ENCODE measurements at places on chromosomes 4 and X.

- DNase-seq: no peak
Measured at GRCh38 chr4:152197211-152197610, 338.7 kb downstream of the FBXW7 start.

GRCh38 chr4:80054375-80054774 lies 18.7 kb downstream of the ANTXR2 start:
- no peak for DNase-seq

- no peak for DNase-seq
Measured at GRCh38 chrX:151713849-151714248, 2.0 kb upstream of the FATE1 start.

DNA sequence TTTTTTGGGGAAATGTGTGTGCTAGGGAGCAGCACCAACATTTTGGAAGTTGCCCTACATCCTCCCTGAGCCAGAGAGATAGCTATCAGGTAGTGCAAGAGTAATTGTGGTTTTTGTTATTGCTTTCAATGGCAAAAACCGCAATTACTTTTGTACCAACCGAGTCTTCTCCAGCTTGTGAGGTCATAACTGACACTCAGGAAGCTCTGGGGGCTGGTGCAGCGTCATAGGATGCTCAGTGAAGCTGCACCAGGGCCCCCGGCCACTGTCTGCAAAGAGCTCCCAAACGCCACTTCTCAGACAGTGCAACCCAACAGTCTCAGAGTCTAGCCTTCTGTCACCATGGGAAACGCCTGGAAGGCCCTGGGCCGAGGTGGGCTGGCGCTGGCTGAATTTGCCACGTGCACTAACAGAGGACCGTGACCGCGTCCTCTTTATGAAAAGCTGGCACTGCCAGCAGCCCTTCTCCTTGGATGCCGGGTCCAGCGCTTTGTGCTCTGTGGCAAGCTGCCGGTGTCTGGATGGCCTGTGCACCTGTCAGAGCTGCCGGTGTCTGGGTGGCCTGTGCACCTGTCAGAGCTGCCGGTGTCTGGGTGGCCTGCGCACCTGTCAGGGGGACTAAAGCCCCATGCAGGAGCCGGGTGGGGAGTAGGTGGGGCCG lies 19.4 kb downstream of the SH3TC1 start:
- no peak for DNase-seq

DNA sequence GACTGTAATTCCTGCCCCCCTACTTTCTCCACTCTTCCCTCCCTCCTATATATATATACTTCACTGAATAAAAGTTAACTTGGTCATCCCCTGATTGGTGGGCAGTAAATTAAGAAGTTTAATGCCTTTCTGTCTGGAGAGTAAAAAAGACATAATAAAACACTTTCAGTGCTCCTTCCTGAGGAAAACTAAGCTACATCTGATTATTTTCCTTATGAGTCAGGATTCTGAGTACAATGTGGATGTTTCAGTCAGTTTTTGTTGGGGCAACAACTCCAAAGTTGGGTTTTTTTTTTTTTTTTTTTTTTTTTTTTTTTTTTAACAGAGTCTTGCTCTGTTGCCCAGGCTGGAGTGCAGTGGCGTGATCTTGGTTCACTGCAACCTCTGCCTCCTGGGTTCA lies 22.0 kb upstream of the SUPT20HL2 start:
- DNase-seq: no peak

GRCh38 chr4:186704057-186704456 lies 19.6 kb downstream of the FAT1 start:
- DNase-seq: no peak

- no peak for DNase-seq
Measured at GRCh38 chr4:24896056-24896455, 16.8 kb downstream of the CCDC149 start.

DNA sequence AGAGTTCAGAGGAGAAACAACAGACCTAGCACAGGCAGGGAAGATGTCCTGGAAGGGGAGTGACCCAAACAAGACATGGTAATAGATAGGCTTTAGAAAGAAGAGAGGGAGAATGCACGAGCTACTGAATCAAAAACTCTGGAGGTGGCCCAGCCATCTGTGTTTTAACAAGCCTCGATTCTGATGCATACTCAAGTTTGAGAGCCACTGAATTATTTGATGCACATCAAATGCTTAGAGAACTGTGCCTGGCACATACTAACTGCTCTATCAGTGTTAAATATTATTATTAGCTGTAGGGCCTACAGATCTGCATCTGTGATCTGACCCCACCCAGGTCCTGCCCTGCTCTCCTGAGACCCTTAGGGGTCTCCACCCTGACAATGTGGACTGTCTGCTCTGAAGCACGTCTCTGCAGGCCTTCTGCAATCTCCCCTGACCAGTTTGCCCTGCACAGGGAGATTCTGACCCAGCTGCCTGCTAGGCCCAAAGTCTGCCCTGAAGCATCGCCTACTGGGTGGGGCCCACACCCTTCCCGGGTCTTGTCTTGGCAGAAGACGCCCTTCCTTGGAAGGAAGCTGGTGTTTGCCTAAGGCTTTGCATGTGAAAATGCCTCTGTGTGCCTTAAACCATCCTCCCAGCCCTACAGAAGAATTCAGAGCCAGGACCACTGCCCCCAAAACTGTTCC lies 201.5 kb upstream of the KLF3 start:
- no peak for DNase-seq

GRCh38 chrX:133979641-133980230 lies 5.7 kb downstream of the GPC3 start:
- no peak for DNase-seq

DNA sequence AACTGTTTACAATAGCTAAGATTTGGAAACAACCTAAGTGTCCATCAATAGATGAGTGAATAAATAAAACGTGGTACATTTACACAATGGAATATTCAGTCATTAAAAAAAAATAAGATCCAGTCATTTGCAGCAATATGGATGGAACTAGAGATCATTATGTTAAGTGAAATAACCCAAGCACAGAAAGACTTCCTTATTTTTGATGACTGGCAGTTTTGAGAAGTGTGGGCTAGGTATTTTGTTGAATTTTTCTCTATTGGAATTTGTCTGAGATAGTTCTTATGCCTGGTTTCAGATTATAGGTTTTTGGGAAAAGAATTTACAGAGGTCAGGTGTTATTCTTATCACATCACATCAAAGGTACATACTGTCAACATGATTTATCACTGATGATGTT lies 293.8 kb upstream of the ARSJ start:
- no peak for DNase-seq

GRCh38 chr4:153064571-153064970 lies 128.4 kb downstream of the FHDC1 start:
- no peak for DNase-seq

- DNase-seq: no peak
Measured at GRCh38 chrX:43743100-43743822, 87.2 kb downstream of the MAOA start.

GRCh38 chr4:170491981-170492380 lies 402.2 kb upstream of the AADAT start:
- DNase-seq: no peak

DNA sequence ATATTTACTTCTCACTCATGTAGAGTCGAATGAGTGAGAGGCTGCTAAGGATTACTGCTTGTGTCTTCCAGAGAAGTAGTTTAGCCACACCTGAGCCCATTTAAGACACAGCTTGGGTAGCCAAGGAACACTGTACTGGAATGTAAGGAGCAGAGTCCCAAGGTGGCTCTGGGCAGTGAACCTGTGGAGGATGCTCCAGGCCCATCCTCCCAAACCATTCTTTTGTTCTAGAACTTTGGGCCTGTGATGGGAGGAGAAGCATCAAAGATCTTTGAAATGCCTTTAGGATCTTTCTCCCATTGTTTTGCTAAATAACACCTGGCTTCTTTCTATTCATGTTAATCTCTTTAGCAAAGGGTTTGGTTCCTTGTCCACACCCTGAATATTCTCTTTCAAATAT lies 162.2 kb downstream of the KLHL4 start:
- no peak for DNase-seq

DNA sequence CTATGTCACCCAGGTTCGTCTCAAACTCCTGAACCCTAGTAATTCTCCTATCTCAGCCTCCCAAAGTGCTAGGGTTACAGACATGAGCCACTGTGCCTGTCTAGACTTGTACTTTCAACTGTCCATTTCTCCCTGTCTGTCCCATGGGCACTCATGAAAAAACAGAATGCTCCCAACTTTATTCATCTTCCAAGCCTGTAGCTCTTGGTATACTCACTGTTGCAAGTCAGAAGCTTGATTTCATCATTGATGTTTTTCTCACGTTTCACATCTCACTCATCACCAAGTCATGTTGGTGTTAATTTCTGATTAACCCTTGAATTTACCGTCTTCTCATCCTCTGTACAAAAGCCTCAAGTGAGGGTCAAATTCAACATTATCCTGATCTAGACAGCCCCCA lies 7.3 kb upstream of the SRP72 start:
- no peak for DNase-seq

DNA sequence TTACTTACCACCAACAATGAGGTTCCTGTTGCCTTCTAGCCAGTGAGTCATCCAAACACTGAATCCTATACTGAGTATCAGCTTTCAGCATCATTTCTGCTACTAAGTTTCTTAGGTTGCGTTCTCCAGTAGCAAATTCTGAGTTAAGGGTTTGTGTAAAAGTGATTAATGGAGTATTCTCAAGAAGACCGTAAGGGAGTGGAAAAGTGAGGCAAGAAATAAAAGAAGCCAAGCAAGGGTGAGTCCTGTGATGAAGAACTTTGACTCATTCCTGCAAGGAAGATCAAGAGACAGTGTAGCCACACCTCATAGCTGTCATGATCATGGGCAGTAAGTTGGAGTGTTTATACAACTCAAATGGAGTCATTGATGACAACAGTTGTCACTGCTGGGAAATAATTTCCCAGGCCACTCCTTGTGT lies 446.2 kb downstream of the RAPGEF2 start:
- peak; percentile 31 for DNase-seq
